Activated T-cell treated with anti-CD3 and anti-CD28 coated beads for 24 hours (primary cell): ENCODE measurements at places on chromosomes 16 and 17.
A peak's percentile ranks its signal among the peaks of the same experiment; 100 is the strongest.

GRCh38 chr17:76009969-76010661 is 9.5 kb downstream of the CDK3 start:
- no peak for DNase-seq

DNA sequence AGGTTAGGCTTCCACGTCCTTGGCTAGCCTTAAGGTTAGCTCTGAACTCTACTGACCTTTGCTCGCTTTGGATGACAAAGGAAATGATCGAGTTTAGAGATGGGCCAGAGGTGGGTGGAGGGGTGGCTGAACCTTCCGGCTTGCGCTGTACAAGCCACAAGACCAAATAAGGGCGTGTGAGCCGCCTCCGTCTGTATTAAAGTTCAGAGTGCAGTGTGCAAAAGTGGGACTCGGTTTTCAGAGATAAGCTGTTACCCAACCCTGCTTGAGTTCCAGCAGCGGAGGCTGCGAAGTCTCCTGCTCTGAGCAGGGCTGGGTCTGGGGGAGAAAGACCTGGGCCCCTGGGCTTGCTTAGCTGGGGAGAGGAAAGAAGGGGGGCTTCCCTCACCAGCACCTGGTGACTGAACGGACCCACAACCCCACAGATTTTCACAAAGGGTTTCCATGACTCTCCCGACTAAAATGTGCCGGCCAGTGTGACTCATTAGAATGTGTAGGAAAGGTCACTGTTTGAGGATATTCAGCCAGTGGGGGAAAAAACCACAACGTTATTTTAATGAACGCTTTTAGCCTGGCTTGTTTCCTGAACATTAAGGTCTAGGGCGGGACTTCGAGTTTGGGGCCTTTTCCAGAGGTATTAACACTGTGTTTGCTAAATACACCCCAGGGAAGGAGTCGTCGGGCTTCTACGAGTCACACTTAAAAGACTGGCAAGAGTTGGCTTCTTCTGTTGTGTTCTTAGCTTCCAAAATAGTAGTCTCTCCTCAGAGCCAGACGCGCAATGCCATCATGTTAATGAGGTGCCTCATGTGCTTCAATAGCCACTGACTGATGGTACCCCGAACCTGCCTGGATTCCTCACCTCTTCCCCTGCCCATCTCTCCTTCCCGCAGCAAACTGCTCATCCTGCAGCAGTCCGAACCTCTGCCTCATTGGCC is 67.0 kb downstream of the CENPV start:
- peak; percentile 64 for DNase-seq

DNA sequence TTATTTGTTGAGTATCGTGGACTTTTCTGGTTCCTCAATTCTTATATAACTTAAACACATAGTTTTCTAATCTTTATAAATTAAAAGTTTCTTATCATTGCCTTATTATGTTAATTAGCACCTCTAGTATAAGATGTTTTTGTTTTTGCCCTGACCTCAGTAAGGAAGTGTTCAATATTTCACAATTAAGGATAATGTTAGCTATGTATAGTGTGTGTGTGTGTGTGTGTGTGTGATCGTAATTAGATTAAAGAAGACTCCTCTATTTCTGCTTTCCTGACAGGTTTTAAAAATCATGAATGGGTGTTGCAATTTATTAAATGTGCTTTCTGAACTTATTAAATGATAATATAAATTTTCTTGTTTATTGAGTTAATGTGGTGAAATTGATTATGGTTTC is 12.0 kb downstream of the IL21R start:
- no peak for DNase-seq

- no peak for DNase-seq
Observed at GRCh38 chr17:82120148-82120547, 22.1 kb upstream of the FASN start.

- DNase-seq: no peak
Observed at GRCh38 chr17:74528491-74529199, 2.6 kb downstream of the CD300LB start.

DNA sequence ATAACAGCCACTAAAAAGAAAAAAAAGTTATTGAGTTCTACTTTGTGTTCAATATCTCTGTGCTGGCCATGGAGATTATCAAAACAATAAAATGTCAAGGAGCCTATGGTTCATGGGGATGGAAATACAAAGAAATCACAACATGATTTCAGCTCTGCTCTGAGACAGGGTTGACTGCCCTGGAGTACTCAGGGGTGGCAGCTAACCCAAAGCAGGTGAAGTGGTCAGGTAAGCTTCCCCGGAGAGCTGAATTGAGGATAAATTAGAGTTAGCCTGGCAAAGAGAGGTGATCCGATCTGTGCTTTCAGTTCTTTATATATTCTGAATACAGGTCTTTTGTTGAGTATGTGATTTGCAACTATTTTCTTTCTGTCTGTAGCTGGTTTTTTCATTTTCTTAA is 119.3 kb upstream of the TMEM97 start:
- no peak for DNase-seq

- no peak for DNase-seq
Observed at GRCh38 chr16:50856991-50857390, 115.1 kb downstream of the CYLD start.

- no peak for DNase-seq
Observed at GRCh38 chr17:409308-409847, 56.8 kb upstream of the RPH3AL start.

GRCh38 chr16:1907226-1907860 is 10.9 kb downstream of the HS3ST6 start:
- no peak for DNase-seq

GRCh38 chr17:65311261-65311660 is 174.1 kb downstream of the RGS9 start:
- no peak for DNase-seq

- DNase-seq: no peak
Observed at GRCh38 chr16:89344458-89344834, 126.9 kb downstream of the ZNF778 start.

GRCh38 chr16:50303605-50304466 is 37.5 kb downstream of the ADCY7 start:
- no peak for DNase-seq

GRCh38 chr17:9976283-9977179 is 71.5 kb upstream of the RCVRN start:
- no peak for DNase-seq

- DNase-seq: no peak
Observed at GRCh38 chr17:46772475-46773220, 45.8 kb downstream of the WNT3 start.

- DNase-seq: peak; percentile 62
Observed at GRCh38 chr17:39867084-39867879, 720 bp upstream of the ZPBP2 start.

- no peak for DNase-seq
Observed at GRCh38 chr16:46836534-46837530, 5.9 kb upstream of the C16orf87 start.

DNA sequence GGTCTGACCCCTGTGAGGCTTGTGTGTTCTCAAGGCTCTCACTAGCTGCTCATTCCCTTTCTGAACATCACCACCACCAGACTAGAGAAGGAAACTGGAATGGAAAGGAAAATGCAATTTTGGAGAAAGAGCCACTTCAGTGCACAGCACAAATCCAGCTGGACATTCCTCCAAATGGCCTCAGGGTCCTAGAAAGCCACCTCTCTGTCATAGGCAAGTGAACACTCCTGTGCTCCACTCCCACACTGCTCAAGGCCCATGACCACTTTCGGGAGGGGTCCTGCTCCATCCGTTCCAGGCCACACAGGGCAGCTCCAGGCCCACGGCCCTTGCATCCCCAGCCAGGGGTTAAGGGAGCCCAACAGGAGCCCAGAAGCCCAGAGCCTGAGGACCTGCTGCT is 2.6 kb downstream of the LRRC75A start:
- no peak for DNase-seq

DNA sequence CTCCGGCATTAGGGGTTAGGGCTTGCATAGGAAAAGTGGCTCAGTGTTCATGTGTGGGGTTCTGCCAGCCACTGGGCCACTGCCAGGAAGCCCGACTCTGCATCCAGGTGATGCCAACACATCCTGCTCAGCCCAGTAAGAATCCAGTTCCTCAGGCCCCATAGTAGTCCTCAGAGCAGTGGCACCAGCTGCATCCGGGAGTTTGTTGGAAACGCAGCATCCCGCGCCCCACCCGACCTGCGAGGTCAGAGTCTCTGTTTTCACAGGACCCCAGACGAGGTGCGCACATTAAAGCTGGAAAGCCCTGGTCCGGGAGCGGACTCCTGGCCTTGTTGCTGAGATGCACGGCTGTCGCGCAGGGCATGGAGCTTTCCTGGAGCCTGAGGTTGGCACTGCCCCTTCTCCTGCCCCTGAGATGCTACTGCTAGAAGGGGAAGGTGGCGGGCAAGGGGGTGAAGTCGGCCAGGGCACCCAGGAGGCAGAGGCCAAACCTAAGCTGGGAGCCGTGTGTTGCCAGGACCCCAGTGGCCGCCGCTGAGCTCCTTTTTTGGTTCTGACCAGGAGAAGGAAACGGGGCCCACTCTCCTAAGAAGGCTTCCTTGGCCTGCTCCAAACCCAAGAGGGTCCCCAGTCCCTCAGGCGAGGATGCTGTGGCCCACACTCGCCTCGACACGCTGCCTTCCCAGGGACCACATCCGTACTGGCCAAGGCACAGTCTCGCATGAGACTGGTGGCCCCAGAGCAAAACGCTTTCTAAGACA is 44.4 kb downstream of the NOS2 start:
- no peak for DNase-seq

DNA sequence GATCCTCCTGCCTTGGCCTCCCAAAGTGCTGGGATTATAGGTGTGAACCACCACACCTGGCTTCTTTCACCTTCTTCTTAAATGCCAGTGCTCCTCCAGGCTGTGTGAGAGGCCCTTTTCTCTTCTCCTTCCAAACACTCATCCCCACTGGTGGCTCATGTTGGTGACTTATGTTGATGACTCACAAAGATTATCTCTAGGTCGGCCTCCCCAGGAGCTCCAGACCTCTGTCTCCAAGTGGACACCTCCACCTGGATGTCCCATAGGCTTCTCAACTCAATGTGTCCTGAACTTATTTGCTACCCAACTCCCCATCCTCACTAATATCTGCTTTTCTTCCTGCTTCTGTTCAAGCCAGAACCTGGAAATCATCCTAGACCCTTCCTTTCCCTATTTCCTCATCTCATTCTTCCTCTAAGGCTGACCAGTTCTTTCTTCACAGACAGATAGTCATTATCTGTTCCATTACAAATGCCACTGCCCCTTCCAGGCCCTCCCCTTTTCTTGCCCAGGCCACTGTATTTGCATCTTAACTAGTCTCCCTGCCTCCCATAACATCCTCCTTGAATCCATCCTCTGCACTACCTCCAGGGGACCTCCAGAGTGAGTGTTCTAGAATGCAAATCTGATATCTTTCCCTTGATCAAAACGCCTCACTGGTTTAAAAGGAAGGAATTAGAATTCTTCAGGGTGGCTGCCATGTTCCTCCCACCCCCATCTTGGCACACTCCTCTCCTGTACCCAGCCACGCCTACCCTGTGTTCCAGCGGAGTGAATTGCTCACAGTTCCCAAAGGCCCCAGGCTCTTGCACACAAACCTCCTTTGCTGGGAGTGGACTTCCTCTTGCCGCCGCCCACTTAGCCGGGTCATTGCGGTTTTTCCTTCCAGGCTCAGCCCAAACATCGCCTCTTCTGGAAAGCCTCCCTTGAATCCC is 34.8 kb upstream of the FBXO47 start:
- no peak for DNase-seq

DNA sequence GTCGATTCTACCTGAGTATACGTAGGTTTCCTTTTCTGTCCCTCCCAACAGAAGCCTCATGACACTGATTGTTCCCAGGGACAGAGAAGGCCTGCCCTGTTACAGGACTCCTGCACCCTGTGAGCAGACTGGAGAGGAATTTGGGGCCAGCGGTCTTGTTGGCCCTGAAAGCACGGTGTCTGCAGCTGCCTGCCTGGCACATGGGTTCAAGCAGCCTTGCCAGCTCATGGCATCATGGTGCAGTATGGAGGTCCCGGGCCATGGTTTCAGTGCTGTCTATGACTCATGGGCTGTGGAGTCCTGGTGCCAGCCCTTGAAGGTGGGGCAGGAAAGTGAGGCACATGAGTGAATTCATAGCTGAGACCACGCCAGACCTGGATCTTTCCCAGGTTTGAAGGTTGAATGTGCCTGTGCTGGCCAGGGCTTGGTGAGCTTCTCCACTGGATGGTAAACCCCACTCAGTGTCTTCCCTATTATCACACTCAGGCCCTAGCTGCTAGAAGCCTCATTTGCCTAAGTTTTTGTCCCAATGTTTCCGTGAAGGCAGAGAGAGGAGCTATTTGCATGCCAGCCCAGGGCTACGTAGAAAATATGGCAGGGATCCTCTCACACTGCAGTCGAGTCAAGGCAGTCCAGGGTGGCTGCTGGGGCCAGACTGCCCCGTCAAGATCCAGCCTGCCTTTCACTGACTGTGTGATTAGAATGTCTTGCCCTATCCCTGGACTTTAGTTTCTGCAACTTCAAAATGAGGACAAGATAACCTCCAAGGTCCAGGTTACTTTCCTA is 277.2 kb upstream of the CCL2 start:
- DNase-seq: no peak

DNA sequence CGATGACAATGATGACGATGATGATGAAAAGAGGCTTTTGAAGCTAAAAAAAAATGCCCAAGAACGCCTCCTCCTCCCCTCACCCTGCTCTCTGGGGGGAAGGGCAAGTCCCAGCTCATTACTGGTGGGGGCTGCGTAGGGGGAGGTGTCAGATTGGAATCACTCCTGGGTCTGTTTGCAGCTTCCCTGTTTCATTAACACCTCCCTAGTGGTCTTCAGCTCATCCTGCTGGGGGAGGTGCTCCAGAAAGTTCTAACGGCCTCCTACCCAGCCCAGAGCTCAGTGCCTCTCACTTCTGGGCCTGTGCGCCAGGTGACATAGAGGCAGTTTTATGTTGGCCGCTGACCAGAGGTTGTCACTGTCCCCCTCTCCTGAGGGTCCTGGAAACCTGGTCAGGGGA is 12.7 kb downstream of the MRM1 start:
- no peak for DNase-seq

DNA sequence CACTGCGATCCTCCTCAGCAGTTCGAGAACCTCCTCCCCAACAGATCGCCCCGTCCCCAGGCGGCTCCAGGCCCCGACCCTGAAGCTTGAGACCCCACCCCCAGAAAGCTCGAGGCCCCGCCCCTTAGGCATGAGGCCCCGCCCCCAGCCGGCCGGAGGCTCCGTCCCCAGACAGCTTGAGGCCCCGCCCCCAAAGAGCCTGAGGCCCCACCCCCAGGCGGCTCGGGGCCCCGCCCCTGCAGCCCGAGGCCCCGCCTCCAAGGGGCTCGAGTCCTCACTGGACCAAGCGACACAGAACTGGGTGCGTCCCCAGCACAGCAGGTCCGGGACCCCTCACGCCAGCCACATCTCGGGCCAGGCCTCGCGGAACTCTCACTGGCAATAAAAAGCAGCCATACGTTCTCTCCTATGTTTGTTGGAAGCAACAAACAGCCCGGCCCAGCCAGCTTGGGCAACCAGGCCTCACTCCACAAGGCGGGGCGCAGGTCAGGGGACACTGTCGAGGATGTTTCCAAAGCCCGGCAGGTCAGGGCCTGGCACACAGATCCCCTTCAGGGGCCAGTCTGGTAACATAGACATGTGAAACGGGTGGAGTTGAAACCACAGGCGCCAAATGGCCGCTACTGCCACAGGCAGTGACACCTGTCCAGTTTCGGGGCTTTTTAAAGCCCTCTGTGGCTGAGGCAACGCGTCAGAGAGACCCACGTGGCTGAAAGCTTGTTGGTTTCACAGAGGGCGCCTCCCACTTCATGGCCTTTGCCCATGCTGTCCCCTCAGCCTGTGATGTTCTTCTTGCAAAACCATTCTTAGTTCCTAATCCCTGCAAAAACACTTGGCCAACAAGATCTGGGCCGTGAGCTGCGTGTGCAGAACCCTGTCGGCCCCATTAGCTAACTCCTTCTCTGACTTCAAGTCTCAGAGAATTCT is 224.2 kb downstream of the PARN start:
- DNase-seq: no peak

- no peak for DNase-seq
Observed at GRCh38 chr17:71666047-71666446, 454.8 kb upstream of the SOX9 start.

GRCh38 chr17:65065906-65066305 is 9.4 kb upstream of the GNA13 start:
- DNase-seq: no peak
